OCI-LY7 (cell line): ENCODE measurements at places on chromosomes 2 and 18. TPM values are rescaled to one million over a fixed set of nuclear protein-coding genes. Genes with fewer than 3 reads are reported as not detected.

The MYO7B gene
- 3.3 and 3.7 TPM in 2 replicates for total RNA-seq

DNA sequence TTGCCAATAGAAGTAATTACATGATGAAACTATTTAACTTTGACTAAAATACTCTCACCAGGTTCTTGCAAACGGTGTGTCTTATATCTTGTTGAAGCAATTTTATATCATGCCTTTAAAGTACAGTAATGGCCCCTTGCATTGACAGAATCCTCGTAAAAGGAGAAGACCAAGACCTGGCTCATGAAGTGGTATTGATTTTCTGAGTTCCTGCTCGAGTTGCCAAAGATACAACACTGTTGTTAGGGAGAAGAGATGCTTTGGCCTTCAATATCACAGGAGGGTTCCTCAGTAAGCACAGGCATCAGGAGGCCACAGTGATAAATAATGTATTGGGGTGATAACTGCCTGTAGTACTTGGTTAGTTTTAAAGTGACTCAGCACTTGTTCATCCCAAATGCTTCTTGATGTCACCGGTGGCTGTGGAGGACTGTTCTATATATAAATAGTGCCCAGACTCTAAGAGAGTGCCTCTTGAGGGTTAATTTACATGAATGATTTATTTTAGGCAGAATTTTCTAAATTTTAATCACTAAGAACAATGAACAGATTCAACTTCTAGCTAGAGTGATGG, 571.7 kb upstream of the FANCL start:
- no peak for DNase-seq

The TNFAIP6 gene
- total RNA-seq: not detected in 2 replicates

DNA sequence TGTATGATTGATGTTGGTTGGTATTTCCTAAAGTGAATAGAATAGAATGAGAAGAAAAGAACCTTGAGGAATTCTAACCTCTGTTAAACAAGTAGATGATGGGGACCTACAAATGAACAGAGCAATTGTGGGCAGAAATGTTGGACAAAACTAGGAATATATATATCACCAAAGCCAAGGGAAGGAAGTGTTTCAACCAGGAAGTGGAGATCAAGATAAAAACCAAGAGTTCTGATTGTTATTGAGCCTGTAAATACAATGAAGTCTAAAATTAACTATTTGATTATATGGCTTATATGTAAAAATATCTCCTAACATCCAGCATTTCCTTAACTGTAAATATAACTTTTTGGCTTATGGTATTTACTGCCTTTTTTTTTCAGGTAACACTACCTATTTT, 730.0 kb downstream of the SOCS6 start:
- DNase-seq: no peak

The NYAP2 gene
- not detected in 2 replicates for total RNA-seq

The MLPH gene
- not detected in 2 replicates for total RNA-seq

DNA sequence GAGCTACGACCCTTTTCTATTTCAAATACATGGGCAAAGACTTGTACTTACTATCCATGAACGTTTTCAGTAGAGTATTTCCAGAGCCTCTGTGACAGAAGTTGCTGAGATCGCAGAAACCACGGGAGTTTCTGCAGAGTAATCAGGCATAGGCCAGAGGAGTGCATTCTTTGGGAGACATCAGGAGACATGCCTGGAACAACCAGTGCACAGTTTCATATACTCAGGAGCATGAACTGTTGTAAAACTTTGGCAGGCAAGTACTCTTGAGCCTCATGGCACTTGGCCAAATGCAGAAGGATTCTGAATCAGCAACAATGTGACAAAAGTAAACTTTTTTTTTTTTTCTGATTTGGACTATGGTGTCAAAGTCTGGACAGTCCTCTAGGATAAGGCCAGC, 307.1 kb downstream of the GRB14 start:
- DNase-seq: no peak

DNA sequence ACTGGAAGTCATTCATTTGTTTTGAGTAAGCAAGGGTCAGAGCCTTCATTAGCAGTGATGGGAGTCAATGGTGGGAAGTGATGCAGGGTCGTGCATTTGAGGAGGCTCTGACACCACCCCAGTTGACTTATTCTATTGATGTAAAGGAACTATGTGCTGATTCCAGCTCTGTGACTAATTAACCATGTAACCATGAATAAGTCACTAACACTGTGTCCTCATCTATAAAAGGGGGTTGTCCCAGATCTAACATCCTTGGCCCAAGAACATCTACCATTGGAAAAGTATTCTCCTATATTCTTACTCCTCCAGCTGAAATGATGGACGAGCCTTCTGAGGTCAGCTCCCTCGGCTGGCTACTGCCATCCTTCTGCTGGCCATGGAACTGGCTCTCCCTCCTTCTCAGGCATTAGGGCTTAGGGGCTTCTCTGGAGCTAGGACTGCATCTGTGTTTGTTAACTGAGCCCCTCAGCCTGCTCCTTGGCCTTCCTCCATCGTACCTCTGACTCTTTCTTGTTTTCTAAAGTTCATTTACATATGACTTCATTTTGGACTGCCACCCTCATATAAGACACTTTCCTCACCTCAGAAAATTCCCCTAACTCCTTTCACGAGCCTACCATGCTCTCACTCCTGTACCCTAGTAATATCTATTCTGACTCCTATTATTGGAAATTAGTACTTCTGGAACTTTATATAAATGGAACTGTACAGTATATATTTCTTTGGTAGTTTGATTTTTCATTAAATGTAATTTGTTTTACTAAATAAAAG, 115.5 kb downstream of the KCTD1 start:
- no peak for DNase-seq

- peak; percentile 81 for DNase-seq
Observed at GRCh38 chr2:47503481-47504070, 100.6 kb downstream of the MSH2 start.

DNA sequence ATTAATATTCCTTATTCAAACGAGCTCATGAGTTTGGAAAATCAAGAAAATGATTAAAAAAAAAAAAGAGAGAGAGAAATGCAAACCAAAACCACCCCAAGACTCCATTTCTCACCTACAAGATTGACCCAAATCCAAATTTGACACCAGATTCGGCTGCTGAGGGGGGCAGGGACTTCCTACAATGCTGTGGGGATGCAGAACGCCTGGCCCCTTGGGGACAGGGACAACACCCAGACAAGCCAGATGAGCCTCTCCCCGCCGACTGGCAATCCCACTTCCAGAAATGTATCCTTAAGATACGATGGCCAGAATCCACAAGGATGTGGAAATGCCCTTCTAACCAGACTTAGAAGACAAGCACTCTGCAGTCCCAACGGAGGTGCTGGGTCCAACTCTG, 20.7 kb downstream of the BOK start:
- no peak for DNase-seq

The GCKR gene
- not detected in 2 replicates for total RNA-seq

- peak; percentile 59 for DNase-seq
Observed at GRCh38 chr2:34012715-34013302, 413.7 kb upstream of the FAM98A start.
